H7 (cell line): ENCODE measurements at places on chromosomes 6 and 20.

DNA sequence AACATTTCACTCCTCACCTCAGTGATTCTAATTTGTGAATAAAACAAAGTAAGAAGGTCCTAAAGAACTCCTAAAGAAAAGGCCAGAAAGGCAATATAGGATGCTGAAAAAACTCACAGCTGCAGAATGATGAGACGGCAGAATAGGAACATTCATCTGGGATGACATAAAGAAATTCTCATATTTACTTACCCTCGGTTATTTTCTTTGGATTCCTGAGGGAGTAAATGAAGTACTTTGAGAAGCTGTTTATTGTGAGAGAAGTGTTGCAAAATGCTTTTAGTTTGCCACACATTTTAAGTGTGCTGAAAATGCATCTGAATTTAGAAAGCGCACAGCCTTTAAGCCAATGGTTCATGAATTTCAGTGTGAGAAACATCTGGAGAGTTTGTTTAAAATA is 35.7 kb upstream of the RBL1 start:
- DNase-seq = no peak

DNA sequence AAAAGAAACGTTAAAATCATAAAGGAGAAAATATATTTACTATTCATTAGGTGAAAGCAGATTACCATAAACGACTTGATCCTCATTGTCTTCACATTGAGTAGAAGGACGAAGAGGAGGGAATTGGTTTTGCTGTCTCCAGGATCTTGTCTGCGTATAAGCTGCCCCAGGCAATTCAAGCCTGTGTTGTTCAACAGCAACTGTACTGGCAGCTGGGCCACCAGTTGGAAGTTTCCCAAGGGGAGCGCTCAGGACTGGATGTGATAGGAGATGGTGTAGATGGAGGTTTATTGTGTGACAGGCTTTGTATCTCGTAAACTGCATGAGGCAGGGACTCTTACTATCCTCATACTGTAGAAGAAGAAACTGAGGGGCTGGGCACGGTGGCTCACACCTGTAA is 3.9 kb upstream of the FANCE start:
- DNase-seq = no peak

- no peak for DNase-seq
Observed at GRCh38 chr20:43702502-43702901, 24.3 kb downstream of the GTSF1L start.

- DNase-seq = no peak
Observed at GRCh38 chr6:61755739-61756138, 530.3 kb downstream of the KHDRBS2 start.

DNA sequence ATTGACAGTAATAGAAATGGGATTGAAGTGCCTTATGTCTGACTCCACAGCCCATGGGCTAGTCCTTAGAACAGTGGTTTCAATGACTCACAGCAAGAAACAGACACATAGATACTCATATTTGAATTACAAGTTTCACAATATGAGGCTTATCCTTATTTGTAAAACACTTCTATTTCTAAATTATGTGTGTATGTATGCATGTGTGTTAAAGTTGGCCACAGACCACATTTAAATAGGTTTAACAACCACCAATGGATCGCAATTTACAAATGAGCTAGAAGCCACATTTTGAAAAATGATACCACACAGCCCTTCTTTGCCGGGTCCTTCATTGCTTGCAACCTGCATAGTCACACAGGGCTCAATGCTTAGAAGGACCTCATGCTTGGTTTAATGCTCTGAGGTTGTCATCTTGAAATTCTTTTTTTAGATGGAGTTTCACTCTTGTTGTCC is 157.8 kb upstream of the PREP start:
- no peak for DNase-seq

DNA sequence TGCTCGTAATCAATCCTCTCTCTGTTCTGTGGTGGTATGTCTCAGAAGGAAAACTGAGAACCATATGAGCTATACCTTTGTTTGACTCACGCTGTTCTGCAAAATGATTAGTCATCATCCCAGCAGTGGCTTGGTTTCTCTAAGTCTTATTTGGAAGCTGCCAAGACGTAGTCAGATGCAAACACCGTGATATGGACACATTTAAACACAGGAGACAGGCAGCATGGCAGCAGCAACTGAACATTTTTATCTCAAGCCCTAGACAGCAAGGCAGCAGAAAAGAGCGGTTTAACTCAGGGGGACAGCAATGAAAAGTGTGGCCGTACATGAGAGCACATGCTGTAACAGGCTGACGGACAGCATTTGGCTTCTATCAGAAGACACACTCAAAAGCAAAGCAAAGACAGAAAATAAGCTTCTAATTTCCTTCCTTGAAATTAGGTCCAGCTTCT is 1295.1 kb downstream of the EPHA7 start:
- DNase-seq = no peak

DNA sequence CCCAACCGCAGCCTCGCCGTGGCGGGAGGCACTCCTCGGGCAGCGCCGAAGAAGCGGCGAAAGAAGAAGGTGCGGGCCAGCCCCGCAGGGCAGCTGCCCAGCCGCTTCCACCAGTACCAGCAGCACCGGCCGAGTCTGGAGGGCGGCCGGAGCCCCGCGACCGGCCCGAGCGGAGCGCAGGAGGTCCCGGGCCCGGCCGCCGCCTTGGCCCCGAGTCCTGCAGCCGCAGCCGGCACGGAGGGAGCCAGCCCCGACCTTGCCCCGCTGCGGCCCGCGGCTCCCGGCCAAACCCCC is 525 bp downstream of the PNRC1 start:
- DNase-seq = no peak

GRCh38 chr20:2303673-2304072 is 7.9 kb downstream of the TGM3 start:
- DNase-seq = no peak

- DNase-seq = peak; percentile 79
Observed at GRCh38 chr20:62507323-62507722, 31.5 kb upstream of the GATA5 start.

DNA sequence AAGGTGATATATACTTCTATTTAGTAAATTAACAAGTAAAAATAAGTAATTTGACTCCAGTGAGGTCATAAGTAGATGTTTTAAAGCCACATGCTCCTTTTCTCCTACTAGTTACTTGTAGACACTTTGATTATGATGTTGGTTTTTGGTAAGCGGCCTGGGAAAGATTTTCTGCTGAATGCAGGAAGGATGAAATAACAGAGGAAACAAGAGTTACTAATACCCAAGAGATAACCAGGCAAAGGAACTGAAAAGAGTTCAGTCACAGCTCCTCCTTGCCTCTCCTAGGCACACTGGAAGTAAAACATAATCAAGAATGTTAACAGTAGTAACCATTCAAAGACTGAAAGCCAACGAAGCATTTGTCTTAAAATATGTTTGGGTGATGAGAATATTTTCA is 203.3 kb downstream of the RNGTT start:
- DNase-seq = no peak

- no peak for DNase-seq
Observed at GRCh38 chr6:24864343-24864742, 65.6 kb upstream of the ARMH2 start.

DNA sequence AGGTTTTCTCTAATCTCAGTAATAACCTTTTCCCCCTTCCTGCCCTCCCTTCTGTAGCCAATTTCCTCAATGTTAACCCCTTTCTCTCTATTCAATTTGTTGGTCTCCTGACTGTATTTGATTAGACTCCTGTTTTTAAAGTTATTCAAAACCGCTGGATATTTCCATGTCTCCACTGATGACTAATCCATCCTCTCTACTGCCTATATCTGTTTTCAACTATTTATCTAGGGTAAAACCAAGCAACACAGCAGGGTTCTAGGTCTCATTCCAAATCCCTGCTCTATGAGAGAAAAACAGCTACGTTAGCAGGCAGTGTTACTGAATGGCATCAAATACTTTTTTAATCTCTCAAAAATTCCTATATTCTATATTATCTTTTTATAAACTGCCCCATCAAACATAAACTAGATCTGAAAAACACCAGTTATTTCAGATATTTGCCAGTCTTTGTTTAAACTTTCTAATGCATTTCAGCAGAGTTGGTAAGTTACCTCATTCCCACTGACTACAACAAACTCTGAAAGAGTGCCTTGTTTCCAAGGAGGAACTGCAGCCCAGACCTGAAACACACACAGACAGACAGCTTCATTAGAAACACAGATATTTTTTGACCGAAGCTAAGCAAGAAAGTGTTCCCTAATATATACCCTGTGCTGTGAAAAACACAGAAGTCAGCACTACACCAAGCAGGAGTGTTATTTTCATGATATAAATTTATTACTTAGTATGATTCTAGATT is 8.2 kb downstream of the RTN4IP1 start:
- DNase-seq = no peak

DNA sequence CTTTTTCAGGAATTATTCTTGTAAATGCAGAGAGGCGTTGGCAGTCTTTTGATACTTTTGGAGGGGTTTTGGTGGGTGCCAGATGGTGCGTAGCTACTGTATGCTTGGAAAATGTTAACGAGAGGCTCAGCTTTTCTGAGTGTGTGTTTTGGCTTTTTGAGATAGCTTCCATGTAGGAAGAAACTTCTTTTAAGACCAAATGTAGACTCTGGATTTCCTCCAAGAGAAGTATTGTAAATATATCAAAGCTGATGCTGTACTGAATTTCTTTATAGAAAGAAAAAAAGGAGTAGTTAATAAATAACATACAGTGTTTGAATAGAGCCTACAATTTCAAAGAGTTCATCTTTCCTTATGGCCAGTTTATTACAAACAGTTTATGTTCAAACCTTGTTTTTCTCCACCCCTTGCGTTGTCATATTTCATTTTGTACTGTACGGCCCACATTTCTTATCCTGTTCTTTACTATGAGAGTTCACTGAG is 16.7 kb downstream of the TIAM2 start:
- no peak for DNase-seq

DNA sequence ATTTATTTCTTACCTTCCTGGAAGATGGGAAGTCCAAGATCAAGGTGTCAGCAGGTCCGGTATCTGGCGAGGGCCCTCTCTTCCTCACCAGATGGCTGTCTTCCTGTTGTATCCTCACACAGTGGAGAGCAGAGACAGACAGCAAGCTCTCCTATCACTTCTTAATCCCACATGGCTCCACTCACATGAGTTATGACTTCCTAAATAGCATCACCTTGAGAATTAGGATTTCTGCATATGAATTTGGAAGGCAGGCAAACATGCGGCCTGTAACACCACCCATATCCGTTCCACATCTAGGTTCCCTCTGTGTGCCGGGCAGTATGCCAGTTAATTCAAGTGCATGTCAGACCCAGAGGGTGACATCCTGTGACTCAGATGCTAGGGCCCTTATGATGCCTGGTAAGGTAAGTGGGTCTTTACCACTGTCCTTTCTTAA is 2.1 kb downstream of the RAET1E start:
- DNase-seq = peak; percentile 6

DNA sequence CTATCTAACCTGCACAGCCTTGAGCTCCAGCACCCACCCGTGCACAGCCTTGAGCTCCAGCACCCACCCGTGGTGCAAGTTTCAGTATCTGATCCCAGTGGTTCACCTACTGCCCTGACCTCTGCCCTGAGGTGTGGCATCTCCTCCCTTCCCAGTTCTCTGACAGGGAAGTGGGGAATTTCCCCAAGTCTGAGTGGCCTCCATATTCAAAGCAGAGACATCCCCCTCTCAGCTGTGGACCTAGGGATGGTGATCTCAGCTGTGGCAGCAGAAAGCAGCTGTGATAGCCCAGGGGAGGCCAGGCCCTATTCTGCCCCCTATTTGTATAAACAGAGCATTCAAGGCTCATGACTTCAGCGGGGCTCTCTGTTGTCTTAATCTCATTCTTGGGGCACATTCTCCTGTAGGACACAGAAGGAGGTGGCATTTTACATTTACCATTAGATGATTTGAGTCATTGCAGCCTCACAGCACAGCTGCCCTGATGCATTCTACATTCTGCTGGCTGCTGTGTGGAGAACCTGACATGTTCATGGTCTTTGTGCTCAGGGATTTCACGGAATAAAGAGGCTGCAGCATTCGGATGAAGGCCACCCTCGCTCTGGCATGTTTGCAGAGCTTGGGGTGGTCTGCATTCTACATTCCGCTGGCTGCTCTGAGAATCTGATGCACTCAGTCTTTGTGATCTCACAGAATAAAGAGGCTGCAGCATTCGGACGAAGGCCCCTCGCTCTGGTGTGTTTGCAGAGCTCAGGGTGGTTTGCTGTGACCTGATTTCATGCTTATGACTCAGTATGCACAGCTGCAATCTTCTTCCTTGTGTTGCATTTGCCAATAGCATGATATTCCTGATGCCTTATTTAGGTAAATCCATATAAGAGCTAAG is 16.9 kb downstream of the GPR31 start:
- DNase-seq = no peak

- DNase-seq = no peak
Observed at GRCh38 chr6:93104195-93104817, 315.1 kb downstream of the EPHA7 start.

- peak; percentile 70 for DNase-seq
Observed at GRCh38 chr6:166904101-166904746, 52.1 kb downstream of the RNASET2 start.

DNA sequence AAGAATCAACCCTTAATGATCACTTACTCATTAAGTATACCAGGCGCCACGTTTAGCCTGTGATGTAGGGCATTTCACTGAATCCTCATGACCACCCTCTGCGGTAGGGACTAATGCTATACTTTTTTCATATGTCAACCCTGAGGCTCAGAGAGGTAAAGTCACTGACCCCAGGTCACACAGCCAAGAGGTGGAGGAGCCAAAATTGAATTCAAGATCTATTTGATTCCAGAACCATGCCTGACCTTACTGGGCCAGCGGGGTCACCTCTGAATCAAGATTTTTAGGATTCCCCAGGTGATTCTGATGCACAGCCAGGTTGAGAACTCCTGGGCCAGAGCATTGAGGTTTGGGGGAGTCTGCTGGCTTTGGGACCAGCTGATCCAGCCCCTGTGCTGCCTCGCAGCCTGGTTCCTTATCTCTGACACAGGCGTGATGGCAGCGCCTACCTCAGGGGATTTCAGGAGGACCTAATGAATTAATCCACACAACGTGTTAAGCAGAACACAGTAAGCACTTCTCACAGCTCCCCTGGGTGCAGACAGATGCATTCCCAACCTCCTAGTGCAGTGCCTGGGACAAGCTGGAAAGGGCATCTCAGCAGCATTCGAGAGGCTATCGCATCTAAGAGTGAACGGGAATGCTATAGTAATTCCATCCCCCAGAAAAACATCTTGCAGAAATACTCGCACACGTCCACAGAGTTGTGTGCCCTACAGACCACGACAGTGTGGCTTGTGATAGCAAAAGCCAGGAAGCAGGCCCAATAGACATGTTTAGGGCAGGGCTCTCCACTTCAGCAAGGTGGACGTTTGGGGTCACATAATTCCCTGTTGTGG is 101.4 kb upstream of the PTPN1 start:
- no peak for DNase-seq

- DNase-seq = no peak
Observed at GRCh38 chr20:8385247-8385646, 253.2 kb downstream of the PLCB1 start.

GRCh38 chr20:17845701-17846475 is 122.7 kb downstream of the SNX5 start:
- no peak for DNase-seq
